Lung (tissue), 17 donors: ENCODE measurements at places on chromosomes 4 and X. TPM values are rescaled to one million over a fixed set of nuclear protein-coding genes. Genes with fewer than 3 reads are reported as not detected.

Gene SRPX2
- 8.1 TPM for polyA plus RNA-seq

- no peak for DNase-seq
Measured at GRCh38 chrX:115021121-115021520, 3.7 kb upstream of the IL13RA2 start.

DNA sequence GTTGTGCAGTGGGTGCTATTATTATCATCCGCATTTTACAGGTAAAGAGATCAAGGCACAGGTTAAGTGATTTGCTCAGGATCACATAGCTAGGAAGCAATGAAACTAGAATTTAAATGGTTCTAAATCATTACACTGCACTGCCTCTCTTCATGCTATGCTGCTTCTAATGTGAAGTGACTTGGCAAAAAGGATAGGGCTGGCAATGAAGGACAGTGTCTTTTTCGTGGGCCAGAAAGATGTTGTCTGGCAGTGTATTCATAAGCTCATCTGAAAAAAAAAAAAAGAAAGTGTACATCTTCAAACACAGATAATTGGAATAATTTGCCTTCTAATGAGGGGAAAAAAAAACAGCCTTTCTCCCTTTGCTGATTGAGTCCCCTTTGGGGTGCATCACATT, 132.2 kb upstream of the FUNDC1 start:
- no peak for DNase-seq

DNA sequence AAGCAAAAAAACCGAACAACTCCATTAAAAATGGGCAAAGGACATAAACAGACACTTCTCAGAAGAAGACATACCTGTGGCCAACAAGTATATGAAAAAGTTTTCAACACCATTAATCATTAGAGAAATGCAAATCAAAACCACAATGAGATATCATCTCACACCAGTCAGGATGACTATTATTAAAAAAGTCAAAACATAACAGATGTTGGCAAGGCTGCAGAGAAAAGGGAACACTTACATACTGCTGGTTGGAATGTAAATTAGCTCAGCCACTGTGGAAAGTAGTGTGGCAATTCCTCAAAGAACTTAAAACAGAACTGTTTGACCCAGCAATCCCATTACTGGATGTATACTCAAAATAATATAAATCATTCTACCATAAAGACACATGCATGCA, 436.3 kb downstream of the KLHL13 start:
- no peak for DNase-seq

Gene SH2D1A
- 0.53 TPM for polyA plus RNA-seq

DNA sequence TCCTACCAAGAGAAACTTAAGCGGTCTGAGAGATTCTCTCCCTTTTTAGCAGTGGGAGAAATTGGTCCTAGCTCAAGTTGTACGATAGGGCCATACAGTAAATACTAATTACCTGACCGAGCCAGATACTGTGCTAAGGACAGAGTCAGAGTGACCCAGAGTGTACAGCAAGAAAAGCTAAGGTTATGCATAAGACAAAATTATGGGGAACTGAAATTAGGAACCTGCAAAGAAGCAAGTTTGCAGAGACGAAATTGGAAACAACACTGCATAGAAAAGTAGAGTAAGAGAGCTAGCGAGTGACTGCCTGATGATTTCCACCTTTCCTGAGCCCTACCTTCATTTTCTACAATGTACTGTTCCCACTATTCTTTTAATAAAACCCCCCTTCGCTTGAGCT, 278.1 kb downstream of the NKX6-1 start:
- no peak for DNase-seq

DNA sequence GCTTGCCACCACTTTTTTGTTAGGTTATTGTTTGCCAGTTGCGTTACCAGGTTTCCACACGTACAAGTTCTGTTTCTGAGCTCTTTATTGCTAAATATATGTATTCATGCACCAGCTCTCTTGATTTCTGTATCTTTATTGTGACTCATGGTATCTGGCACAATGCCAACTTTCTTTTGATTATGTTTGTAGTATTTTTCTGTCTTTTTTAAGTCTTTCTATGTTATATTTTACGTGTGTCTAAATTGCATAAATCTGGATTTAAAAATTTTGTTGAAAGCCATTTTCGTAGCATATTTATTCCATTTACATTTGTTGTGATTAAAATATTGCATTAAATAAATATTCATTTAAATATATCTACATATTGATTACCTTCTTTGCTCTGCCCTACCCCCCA, 73.8 kb downstream of the KDM6A start:
- DNase-seq, result no peak

- DNase-seq, result peak; percentile 73
Measured at GRCh38 chrX:107450823-107451509, 1.5 kb downstream of the FRMPD3 start.

- DNase-seq, result peak; percentile 87
Measured at GRCh38 chrX:136781180-136781797, 557 bp upstream of the ARHGEF6 start.

DNA sequence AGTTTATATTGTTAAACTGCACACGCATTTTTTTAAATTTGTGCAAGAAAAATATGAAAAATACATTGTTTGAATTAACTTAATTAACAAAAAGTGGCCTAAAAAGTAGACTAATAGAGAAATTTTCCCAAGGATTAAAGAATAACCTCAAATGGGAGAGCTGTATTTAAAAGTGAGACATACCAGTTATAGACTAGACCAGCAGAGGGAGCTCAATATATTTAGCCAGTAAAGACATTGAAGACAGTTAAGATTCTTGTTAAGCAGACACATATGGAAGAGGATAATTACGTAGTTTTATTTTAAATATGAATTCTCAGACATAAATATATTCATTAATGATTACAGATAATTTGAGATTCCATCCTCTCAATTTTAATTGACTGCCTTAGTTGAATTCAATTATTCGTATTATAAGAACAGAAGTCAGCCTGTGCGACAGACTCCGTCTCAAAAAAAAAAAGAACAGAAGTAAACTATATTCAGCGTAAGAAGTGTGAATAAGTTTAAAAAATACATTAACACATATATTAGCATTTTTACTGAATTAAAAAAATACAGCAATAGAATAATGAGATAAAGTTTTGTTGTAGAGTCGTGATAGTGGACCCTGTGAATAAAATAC, 64.8 kb downstream of the GLRA3 start:
- DNase-seq, result peak; percentile 51

DNA sequence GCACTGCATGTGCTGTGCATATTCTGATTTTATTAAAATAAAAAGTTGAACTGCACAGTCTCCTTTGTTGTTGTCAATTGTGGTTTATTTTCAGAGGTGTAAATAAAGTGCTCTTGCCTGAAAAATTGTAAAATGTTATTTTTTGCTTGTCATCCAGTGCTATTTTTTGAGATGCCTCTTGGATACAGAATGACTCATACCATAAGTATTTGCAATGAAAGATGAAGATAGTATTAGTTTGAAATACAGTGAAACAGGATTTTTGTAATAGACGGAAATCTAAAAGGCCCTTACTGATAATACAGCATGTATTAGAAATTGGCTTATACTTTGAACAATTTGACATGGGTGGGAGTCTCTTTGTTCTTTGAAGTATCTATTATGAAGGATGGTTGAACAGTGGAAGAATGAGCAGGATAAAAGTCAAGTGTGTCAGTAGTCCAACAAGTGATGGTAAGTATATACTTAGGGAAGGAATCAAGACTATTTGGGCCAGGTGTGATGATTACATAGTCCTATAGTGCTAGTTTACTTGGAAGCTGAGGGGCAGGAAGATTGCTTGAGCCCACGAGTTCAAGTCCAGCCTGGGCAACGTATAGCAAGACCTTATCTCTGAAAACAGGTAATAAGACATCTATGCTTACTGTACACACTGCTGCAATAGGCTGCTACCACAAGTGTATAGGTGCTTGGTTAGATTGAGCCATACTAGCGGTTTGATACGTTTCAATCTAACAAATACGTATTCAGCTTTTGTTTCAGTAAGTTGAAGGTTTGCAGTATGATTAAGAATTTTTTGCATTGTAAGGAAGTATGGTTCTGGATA, 16.4 kb downstream of the DDX3X start:
- no peak for DNase-seq
